ENCODE measurements at places on chromosomes 2 and 18. TPM values are rescaled to one million over a fixed set of nuclear protein-coding genes. Genes with fewer than 3 reads are reported as not detected.

GRCh38 chr2:226045080-226045479 is 645.6 kb downstream of the NYAP2 start:
- DNase-seq = no peak

- peak; percentile 27 for DNase-seq
Measured at GRCh38 chr2:26581266-26581990, 59.7 kb downstream of the CIB4 start.

DNA sequence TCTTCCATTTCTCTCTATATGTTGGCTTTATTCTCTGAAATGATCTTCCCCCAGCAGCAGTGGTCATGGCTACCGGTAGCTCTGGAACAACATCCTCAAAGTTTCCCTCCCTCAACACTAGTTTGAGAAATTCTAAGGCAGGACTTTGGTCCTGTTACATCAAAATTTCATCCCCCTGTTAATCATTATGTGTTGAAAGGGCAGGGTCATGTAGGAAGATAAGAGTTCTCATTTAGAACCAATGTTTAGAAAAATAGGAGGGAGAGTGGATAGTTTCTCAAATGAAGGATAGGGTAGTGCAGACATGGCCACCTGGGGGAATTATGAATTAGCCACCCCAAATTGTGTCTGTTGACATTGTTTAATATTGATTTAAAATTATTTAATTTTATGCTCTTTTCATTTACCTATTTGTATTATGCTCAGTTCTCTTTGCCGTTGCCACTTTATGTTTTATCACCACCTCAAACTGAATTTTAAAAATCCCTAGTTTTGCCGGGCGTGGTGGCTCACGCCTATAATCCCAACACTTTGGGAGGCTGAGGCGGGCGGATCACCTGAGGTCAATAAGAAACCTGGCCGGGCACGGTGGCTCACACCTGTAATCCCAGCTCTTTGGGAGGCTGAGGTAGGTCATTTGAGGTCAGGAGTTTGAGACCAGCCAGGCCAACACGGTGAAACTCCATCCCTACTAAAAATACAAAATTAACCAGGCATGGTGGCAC is 22.3 kb downstream of the EML4 start:
- no peak for DNase-seq

The UBE2F gene
- 51.4 TPM for total RNA-seq

The NEMP2 gene
- total RNA-seq = 8.0 TPM

The GAREM2 gene
- total RNA-seq = 1.9 TPM

The PSMA8 gene
- total RNA-seq = not detected

All from upper lobe of right lung (tissue), 1 donor.